Aorta (tissue), 5 donors: ENCODE measurements at places on chromosomes 6 and 20.

DNA sequence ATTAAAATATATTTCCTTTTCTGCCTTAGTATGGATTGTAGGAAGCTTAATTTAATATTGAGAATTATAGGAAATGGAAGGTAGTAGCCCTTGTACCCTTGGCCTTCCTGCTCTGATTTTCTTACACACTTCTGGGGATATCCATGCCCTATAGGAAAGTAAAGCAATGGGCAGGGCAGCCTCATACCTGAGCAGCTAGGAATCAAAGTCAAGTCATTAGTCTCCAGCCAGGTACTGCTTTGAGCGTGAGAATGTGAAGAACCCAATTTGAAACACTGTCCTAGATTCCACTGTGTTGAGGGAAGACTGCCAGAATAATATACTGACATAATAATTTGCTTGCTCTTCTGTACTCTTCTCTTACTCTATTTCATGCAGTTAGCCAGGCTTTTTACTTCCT lies 51.0 kb upstream of the L3MBTL3 start:
- no peak for DNase-seq

DNA sequence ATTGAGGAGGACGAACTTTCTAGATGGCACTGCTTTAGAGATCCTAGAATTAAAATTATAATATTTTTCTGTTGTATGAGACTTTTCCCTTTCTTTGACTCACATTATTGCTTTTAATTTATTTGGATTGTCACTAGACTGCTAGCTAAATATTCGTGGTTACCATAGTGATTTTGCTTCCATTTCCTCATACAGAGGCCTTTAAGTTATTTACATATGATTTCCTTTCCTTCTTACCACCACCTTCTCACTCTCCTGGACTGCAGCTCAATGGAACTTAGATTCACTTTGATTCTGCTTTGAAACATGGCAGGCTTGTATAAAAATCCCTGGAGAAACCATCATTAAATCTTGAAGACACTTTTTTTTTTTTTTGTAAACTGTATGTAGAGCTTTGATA lies 222.9 kb downstream of the LAMA2 start:
- DNase-seq = no peak

- DNase-seq = peak; percentile 21
Measured at GRCh38 chr6:170027647-170028043, 263.2 kb downstream of the DLL1 start.

GRCh38 chr20:19974630-19975435 lies 42.3 kb upstream of the NAA20 start:
- peak; percentile 94 for DNase-seq

GRCh38 chr6:13671548-13672127 lies 40.0 kb downstream of the RANBP9 start:
- DNase-seq = no peak

GRCh38 chr6:152012227-152012626 lies 204.7 kb downstream of the ESR1 start:
- no peak for DNase-seq

GRCh38 chr6:153503810-153504209 lies 372.7 kb upstream of the RGS17 start:
- DNase-seq = no peak

DNA sequence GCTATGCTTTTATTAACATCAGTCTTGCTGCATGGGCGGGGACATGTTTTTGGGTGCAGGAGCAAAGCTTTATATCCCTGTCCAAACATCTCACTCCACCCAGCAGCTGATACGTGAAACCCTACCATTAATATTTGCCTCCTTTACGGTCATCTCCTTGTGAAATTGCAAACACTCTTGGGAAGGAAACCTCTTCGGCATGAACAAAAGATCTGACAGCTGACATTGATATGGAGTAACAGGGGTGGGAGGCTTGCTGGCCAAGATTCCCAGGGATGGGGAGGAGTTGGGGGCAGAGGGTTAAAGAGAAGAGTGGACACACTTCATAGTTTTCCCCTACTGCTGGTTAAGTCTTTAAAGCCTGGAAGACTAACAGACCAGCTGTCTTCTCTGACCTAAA lies 22.2 kb upstream of the VEGFA start:
- no peak for DNase-seq

GRCh38 chr6:73657201-73657600 lies 3.4 kb upstream of the SLC17A5 start:
- no peak for DNase-seq

DNA sequence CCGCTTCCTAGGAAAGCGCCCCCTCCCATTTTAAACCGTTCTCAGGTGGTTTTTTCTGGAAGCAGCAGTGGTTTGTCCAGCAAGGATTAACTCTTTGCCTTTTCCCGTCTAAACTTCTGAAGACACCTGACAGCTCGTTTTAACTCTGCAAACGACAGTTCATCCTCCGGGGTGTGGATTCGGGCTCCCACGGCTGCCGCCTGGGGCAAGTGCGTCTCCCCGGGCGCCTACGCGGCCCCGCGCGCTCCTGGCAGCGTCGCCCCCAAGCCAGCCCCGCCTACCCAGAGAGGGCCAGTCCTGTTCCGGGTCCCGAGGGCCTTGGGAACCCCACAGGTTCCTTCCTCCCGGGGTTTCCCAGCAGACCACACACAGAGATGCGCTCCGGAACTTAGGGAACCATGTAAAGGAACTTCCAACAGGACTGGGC lies 54.4 kb downstream of the PRR18 start:
- DNase-seq = peak; percentile 76

DNA sequence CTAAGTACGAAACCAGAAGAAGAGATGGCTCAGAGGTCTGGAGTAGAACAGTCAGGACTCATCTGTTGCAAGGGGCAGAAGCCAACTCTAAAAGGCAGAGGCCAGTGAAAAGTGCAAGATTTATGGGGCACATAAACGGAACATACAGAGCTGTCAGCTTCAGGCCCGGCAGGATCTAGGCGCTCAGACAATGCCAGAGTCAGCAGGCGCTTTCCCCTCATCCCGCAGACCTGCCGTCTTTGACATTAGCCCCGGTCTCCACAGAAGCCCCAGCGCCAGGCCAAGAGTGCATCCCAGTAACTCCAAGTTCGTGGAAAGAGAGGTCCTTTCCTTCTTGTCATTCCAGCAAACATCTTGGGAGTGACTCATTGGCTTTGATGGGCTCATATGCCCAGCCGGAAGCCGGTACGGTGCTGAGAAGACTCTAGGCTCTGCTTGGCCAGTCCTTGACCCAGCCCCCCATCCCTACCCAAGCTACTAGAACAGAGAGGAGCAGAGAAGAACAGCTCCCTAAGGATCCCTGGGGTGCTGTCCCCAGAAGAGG lies 260.9 kb downstream of the TAF4 start:
- DNase-seq = no peak

DNA sequence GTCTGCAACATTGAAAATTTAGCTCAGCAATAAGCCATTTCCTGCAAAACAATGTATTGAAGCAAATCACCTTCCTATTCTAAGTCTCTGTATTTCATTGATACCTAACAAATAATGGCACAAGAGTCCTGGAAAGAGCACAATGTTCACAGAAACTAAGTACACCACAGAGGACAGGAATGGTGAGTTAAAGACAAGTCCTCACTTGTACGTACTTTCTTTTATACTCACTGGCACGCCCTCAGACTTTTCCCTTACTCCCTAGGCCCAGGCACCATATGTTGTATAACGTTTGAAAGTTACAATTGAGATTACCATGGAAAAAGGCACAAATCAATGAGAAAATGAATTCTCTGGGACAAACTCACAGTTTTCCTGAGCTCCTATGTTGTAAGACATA lies 683.0 kb upstream of the MANEA start:
- no peak for DNase-seq

DNA sequence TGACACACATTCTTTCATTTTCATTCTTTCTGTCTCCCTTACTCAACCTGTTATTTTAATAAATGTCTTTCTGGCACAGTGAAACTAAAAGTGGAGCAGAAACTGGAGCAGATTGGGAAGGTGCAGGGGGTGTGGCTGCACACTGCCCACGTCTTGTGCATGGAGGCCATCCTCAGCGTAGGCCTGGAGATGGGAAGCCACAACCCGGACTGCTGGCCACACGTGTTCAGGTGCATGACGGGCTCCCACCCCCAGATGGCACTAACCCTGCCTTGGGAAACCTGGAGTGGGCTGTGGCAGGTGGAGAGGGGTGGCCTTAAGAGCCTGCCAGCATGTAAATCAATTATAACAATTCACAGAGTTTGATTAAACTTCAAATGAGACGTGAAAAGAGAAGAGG lies 71.4 kb upstream of the PBOV1 start:
- no peak for DNase-seq

- DNase-seq = no peak
Measured at GRCh38 chr20:10547276-10548114, 112.4 kb downstream of the SLX4IP start.

DNA sequence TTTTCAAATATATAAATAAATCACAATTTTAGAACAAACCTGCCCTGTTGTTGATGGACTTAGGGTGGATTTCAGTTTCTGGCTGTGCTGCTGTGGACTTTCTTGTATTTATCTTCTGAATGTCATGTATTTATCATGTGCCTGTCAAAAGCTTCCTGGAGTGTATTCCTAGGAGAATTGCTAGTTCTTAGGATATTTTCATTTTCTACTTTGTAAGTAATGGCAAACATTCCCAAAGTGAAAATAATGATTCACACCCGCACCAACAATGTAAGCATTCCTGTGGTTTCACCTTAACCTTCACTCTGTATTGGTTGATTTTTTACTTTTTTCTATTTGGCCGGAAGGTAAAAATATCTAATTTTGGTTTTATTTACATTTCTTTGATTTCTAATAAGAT lies 387.8 kb downstream of the SMOC2 start:
- DNase-seq = no peak

DNA sequence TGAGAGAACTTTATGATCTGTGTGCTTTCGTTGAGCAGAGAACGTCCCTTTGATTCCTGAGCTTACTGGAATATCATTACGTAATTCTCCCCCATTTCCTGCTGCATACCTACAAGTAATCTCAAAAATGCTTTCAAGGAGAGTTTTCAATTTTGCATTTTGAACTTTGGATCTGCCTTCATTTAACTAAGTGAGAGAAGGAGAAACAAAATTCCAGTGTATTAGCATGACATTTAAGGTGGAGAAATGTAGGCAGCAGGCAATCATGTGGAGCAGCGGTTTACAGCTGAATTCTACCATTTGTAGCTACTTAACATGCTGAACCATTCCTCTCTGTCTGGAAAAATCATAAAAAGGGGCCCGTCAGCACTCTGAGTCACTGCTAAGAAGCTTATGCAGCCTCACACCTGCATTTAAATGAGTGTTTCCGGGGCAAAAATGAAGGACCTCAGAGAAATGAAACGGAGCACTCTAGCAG lies 451.5 kb downstream of the PLCB1 start:
- DNase-seq = no peak

GRCh38 chr6:118808793-118809638 lies 84.9 kb upstream of the ASF1A start:
- DNase-seq = no peak

DNA sequence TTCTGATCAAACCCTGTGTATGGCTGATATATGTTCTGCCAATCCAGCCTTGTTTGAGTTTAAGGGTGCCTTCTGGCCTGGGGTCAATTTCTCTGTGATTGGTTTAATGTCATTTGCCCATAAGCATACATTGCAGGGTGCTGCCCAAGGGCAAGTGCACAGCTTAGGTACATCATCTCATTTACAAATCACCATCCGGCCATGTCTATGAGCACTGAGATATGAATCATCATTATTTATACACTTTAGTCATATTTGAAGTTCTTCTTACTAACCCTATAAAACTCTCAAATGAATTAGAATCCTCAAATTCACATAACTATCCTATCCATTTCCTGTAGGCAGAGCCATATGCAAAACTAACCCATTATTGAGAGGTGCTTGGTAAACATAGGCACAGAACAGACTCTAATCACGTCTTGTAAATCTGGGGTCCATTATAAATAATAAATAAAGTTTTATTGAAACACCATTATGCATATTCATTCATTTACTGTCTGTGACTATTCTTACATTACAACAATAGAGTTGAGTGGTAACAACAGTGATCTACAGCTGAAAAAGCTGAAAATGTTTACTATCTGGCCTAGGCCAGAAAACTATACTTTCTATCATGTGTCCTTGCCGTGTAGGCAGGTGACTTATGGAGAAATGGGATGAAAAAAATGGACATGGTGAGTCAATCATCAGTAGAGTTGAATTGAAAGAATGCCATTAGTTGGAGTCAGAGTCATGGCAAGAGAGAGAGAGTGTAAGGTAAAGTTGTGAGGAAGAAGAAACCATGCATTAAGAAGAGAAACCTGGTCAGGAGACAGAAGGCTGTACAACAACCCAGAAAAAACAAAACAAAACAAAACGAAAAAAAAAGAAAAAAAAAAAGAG lies 25.0 kb downstream of the KCNQ5 start:
- no peak for DNase-seq

GRCh38 chr6:111687652-111688051 lies 82.0 kb upstream of the TRAF3IP2 start:
- DNase-seq = no peak

DNA sequence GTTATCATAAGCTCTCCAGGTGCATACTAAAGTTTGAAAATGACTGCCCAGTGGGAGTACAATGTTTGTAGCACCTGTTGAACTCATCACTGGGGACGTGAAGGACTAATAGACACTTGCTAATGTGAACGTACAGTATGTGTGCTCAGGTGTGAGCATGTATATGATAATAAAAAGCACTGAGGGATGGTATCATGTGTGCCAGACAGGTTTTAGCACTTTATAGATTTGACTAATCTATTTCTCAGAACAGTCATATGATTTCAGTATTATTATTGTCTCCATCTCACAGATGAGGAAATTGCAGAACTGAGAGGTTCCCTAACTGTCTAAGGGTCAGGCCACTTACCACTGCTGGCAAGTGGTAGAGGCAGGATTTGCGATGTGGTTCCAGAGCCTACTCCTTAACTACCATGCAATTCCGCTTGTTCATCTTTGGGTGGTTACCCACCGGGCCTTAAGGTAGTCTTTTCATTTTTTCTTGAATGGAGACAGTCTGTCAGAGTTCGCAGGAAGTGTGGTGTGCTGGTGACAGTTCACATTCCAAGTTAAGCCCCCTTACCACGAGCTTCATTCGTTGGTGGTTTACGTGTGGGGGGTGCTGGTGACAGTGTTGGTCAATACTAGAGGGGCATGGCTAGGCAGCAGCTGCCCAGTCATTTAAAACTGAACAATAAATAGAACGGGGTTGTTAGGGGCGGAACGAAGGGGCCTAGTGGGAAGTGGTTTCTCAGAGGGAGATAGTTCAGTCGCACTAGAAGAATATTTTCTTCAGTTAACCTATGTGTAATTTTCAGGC lies 46.8 kb downstream of the RREB1 start:
- no peak for DNase-seq

- no peak for DNase-seq
Measured at GRCh38 chr6:11552442-11552841, 14.9 kb downstream of the TMEM170B start.

GRCh38 chr6:63504777-63505384 lies 67.4 kb upstream of the LOC128125822 start:
- DNase-seq = no peak

- DNase-seq = no peak
Measured at GRCh38 chr6:39961178-39961577, 26.9 kb upstream of the MOCS1 start.

DNA sequence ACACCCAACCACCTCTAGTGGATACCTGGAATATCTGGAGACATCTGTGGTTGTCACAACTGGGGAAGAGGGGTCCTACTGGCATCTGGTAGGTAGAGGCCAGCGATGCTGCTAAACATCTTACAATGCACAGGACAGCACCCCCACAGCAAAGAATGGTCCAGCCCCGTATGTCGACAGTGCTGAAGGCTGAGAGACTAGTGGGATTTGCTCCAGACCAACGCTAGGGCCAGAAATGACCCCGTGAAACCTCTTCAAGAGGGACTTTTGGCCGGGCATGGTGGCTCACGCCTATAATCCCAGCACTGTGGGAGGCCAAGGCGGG lies 7.2 kb downstream of the PREX1 start:
- DNase-seq = no peak
